ENCODE measurements at places on chromosomes 2 and 18.

GRCh38 chr2:173750353-173750801 is 214.8 kb downstream of the SP3 start:
- no peak for DNase-seq

DNA sequence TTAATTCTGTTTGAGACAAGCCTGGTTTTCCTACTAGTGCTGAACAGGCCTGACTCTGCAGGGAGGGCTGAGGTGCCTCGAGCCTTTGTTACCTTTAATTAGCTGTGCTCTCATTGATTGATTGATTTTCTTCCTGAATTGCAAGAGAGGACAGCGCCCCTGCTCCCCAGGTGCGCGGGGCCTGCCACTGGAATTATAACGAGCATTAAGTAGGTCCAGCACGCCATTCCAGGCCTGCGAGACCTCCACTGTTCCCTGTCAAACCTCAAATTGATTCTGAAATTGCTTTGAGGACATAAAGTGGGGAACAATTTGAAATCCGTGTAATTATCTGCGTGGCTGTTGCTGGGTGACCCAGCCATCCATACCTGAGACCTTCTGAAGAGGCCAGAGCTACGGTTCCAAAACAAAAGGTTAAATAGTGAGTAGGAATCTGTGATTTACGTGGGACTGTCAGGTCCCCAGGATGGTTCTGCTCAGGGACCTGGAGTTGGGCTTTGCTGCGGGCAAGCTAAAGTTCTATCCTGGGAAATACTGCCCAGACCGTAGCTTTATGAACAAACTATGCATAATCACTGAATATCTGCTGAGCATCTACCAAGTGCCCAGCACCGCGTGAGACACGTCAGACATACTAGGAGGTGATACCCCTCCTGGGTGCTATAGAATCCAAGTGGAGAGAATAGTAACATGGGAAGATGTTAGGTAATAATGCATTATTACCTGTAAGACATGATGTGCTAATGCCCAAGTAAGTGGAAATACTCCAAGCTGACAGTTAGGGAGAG is 104.1 kb downstream of the ZBTB7C start:
- DNase-seq = no peak

DNA sequence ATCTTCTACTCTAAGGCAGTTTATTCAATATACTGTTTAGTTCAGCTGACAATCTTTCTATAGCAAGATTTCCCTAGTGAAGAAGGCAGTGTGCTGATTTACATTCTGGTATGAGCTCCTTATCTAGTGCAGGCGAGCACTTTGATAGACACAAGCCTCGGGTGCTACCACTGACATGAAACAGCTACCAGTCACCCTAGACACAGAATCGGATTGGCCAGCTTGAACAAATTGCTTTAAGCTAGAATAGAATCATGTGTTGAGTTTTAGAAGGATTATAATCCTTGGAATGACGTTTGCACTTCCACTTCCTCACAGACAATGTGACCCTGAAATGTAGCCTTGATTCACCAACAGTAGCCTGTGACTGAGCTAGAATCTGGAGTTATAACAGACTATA is 394.0 kb downstream of the EPHA4 start:
- DNase-seq = no peak

GRCh38 chr18:8139127-8139527 is 470.1 kb upstream of the RAB12 start:
- no peak for DNase-seq

DNA sequence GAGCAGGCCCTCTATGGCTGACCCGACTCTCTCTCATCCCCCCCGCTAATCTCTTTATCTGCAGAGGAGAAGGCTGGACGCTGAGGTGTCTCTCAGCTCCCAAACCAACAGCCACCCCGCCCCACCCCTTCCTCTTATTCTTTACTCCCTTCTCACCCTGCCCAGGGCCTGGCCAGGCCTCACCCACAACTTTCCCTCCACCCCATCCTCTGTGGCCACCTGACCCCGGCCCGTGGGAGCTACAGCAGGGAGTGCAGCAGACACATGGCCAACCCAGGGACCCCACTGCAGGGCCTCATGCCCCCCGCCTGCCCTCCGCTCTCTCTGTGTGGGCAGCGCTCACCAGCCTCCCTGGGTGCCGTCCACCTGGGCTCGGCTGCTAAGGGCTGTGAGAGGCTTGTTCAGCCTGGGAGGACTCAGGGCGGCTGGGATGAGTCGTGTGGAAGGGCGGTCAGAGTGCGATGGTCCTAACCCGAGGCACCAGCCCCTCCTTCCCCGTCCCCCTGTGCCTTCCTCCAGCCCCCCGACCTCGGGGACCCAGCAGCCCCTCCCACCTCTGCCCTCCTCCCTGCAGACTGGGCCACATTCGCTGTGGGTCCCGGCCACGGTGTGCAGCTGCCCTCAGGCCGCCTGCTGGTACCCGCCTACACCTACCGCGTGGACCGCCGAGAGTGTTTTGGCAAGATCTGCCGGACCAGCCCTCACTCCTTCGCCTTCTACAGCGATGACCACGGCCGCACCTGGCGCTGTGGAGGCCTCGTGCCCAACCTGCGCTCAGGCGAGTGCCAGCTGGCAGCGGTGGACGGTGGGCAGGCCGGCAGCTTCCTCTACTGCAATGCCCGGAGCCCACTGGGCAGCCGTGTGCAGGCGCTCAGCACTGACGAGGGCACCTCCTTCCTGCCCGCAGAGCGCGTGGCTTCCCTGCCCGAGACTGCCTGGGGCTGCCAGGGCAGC is 6.8 kb downstream of the NEU4 start:
- no peak for DNase-seq

DNA sequence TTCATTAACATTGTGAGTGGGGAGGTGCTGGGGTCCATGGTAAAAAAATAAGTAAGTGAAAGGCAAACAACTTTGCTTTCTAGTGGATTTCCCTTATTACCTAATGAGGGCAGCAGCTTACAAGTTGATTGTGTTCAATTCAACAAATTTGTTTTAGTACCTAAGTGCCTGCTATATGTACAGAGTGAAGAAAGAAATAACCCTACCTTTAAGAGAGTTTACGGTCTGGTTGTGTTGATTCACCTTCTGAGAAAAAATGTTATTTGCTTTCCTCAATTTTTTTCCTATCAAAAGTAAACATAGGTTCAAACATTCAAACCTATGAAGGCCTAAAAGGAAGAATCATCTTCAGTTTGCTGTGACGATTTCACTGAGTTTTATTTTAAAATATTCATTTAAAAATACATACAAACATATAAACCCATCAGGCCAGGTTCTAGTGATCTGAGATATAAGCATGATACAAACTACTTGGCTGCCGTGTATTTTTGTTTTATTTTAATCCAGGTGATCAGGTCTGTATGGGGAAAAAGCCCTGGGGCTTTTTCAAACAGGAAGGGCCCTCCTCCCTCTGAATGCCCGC is 1.5 kb upstream of the SPTBN1 start:
- no peak for DNase-seq

DNA sequence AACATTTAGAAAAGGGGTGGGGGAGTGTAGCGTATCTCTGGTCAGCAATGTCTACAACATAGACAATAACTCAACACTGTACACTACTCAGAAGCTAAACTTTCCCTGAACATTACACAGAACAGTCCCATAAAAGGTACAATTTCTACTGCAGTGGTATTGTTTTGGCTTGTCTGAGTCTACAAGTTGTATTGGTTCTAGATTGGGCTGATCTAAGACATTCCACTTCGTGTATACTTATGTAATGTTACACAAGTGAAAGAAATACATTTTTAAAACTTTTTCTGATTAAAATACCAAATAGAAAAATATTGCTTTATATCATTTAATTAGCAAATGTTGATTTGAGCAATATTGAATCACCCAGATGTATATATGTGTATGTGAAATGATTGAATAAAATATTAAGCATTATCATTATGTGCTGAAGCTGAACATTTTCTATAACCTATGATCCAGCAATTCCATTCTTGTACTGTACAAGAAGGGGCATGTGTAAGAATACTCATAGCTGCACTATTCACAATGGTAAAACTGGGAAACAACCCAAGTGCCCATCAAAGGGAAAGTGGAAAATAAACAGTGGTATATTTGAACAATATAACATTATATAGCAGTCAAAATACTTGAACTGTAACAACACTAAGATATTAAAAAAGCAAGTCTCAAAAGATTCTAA is 52.4 kb downstream of the VSNL1 start:
- DNase-seq = no peak

DNA sequence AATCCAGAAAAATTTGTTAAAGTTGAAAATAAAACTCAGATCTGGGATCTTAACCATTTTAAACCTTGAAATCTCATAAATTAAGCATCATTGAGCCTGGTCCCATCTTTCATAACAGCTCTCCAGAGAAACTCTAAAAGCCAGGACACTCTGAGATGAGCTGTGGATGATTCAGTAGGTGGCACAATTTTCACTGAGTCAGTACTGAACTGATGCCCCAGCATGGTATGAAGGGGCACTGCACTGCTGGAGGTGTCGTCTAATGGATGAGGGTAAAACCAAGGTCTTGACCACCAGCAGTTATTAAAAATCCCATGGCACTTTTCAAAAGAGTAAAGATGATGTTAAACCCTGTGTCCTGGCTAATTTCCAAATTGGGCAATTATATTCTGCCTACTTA is 170.6 kb downstream of the FIGN start:
- no peak for DNase-seq

GRCh38 chr2:2825516-2826208 is 494.6 kb upstream of the MYT1L start:
- DNase-seq = no peak

DNA sequence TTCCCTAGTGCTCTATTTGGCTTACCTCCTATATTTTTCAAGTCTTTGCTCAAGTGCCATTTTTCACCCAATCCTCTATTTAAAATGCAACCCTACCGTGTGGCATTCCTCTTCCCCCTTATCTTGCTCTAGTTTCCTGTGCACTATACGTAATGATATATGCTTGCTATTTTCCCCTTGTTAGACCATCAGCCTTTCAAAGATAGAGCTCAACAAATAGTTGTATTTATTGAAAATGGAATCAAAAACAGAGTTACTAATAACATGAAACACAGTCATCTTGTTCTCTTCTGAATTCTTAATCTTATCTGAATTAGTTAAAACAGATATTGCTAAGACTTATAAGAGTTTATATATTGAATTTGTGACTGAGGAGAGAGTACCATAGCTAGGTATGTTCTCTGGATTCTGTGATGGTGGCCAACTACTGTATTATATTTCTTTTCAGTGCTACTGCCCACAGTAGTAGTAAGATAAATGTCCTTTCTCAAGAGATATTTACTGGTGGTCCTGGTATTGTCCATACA is 55.3 kb downstream of the CAB39 start:
- no peak for DNase-seq

- DNase-seq = no peak
These were observed 50.0 kb upstream of the TTC39C start for GRCh38 chr18:23964282-23965238.

GRCh38 chr2:64840426-64840881 is 148.7 kb upstream of the SLC1A4 start:
- no peak for DNase-seq

- DNase-seq = no peak
These were observed 19.5 kb upstream of the HNRNPLL start for GRCh38 chr2:38622210-38622609.

DNA sequence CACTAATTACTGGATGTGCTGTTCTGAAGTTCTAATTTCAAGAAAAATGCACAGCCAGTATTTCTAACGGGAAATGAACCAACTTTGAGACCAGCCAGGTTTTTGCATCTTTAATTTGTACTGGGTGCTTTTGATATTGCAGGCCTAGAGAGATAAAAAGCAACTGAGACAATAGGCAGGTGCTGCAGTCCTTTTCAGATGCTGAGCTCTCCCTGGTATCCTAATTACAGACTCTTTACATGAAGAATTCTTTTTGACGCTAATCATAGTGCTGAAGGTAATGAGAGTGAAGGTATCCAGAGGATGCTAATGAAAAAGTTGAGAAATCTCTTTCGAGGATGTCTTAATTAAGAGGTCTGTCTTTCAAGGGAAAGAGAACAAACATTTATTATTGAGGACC is 85.1 kb downstream of the SERPINB8 start:
- DNase-seq = no peak

- no peak for DNase-seq
These were observed 3.3 kb downstream of the APCDD1 start for GRCh38 chr18:10457767-10458166.

DNA sequence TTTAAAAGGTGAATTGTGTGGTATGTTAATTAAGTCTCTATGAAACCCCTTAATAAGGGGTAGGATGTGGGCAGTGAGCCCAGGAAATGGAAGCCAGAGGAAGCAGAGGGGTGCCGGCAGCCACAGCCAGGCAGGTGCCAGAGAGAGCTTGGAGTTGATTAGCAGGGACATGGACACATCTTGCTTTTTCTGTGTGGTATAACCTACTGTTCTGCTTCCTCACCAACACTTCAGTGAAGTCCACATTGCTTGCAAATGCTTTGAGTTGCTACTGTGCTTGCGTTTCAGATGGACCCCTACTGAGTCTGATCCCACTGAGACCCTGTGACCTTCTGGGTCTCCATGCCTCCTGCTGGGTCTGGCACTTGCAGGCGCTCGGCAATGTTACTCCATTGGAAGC is 30.3 kb upstream of the ARHGEF4 start:
- no peak for DNase-seq

DNA sequence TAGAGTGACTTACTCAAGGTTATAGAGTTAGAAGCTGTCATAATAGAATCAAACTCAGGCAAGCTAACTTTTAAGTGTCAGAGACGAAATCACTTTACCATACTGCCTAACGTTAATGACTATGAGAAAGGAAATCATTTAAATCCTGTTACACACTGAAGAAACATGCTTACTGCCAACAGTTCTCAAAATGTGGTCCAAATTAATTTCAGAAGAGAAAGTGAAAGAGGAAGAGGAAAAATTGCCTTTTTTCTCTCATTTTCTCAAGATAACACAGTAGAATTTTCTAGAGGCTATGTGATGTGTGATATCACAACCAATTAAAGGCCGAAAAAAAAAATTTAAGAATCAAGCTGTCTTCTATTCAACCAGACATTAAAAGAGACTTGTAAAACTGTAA is 1362.7 kb upstream of the CHAC2 start:
- DNase-seq = no peak

GRCh38 chr2:227509076-227509475 is 37.1 kb downstream of the AGFG1 start:
- no peak for DNase-seq

DNA sequence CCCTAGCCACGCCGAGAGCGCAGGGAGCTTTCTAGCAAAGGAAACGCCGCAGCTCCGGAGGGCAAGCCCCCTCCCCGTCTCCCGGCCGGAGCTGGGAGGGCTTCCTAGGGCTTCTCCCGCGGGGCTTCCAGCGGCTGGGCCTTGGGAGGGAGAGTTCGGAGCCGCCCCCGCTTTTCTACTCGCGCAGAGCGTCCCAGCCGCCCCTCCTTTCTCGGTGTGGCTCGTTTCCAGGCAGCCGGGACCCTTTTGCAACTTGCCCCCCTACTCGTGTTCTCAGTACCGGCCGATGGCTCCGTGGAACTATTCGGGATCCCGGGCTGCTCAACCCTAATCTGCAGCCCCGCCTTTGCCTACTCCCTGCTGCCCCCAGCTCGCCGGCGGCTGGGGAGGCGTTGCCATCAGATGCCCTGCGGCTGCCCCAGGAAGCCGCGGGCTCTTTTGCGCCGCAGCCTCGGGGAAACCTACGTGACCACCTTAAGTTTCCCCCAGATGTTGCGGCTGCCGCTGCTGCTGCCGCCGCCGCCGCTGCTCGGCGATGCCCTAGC is 1.5 kb upstream of the NR4A2 start:
- peak; percentile 35 for DNase-seq

- no peak for DNase-seq
These were observed 101.4 kb upstream of the SLC4A10 start for GRCh38 chr2:161522796-161523195.

GRCh38 chr2:39871291-39871761 is 92.3 kb upstream of the THUMPD2 start:
- DNase-seq = peak; percentile 53

GRCh38 chr18:36402765-36403396 is 105.4 kb downstream of the FHOD3 start:
- no peak for DNase-seq
